ENCODE measurements at places on chromosomes 11 and 22. TPM values are rescaled to one million over a fixed set of nuclear protein-coding genes. Genes with fewer than 3 reads are reported as not detected.

GRCh38 chr22:37633089-37633624 lies 6.3 kb upstream of the SH3BP1 start:
- no peak for DNase-seq

DNA sequence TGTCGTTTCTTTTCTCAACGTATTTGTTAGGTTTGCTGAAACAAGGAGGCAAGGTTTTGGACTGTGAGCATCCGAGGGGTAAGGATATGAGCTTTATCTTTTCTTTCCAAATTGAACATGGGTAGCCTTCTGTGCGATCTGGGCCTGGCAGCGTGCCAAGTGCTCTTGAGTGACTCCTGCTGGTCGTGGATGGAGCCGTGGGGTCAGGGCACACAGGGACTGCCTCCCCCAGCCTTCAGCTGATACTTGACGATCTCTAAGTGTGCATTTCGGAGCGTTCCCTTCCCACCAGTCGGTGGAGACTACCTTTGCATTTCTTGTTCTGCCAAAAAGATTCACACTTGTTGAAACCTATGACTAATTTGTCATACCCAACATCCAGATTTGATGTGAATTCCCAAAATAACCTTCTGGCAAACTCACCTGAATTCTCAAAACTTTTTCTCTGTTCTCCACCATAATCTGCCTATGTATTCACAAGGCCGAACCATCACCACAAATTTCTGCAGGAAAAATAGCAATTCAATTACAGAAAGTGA lies 40.1 kb upstream of the CLMP start:
- peak; percentile 37 for DNase-seq

DNA sequence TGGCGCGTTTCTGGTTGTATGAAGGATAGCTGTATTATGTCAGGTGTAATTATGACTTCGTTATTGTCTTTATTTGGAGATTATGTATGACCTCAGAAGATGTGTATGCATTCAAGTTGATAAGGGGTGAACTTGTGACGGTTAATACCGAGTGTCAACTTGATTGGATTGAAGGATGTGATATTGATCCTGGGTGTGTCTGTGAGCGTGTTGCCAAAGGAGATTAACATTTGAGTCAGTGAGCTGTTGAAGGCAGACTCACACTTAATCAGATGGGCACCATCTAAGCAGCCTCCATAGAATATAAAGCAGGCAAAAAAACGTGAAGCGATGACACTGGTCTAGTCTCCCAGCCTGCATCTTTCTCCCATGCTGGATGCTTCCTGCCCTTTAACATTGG lies 15.3 kb upstream of the CD82 start:
- DNase-seq: no peak

DNA sequence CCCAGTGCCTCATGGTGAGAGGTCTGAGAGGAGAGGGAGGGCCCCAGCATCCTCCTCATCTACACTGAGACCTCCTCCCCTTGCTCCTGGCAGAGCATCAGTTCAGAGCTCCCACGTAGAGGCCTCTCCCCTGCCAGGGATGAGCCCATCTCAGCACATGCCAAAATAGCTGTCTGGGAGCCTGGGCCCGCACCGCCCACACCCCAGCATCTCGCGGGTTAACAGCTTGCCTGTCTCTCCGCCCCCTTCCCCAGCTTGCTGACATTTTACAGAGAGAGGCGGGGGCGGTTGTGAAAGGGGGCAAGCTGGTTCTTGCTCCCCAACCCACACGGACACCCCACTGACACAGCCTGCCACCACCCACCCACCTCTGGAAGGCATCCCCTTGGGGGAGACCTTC lies 6.4 kb downstream of the DGKZ start:
- DNase-seq: no peak

DNA sequence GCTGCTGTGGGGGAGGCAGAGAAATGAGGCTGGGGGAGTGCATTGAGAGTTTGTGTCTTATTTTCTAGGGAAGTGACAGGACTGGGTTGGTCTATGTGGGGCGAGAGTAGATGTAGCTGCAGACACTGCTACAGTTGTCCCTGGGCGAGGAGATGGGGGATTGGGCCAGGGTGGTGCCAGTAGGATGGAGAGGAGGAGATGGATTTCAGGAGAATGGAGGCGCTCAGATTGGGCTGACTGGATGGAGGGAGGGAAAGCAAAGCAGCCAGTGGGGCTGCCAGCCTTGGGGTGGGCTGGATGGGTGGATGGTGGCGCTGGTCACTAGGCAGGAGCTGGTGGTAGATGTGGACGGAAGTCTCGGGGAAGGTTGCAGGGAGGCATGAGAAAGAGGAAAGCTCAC lies 9.3 kb downstream of the OMP start:
- no peak for DNase-seq

USP28 gene
- total RNA-seq: 19.8 TPM

DNA sequence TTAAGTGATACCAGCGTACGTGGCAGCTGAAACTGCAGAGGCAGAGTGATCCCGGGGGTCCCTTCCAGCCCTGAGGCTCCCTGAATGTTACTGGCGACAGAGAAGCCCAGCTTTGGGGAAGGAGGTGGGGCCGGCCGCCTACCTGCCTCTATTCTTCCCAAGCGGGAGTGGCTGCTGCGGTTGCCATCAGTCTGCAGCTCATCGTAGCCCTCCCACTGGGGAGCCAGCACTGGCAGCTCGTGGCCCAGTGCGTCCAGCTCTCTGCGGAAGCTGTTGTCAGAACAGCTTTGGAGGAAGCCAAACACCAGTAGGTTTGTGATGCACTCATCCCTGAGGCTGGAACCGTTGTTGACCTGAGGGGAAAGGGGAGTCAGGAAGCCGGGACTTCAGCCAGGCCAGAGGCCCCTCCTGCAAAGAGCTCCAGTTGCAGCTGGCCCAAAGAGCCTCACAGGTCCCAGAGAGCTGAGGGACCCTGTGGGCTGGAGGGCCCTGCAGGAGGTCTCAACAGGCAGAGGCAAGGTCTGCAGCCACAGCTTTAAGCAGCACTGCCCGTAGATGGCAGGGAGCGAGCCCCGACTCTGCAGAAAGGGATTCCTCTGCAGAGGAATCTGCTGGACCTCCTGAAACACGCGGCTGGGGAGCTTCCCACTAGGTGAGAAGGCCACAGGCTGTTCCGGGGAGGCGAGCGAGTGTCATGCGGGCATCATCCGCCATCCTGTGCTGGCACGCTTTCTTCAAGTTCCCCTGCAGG lies 30.4 kb downstream of the BID start:
- DNase-seq: peak; percentile 25

DNA sequence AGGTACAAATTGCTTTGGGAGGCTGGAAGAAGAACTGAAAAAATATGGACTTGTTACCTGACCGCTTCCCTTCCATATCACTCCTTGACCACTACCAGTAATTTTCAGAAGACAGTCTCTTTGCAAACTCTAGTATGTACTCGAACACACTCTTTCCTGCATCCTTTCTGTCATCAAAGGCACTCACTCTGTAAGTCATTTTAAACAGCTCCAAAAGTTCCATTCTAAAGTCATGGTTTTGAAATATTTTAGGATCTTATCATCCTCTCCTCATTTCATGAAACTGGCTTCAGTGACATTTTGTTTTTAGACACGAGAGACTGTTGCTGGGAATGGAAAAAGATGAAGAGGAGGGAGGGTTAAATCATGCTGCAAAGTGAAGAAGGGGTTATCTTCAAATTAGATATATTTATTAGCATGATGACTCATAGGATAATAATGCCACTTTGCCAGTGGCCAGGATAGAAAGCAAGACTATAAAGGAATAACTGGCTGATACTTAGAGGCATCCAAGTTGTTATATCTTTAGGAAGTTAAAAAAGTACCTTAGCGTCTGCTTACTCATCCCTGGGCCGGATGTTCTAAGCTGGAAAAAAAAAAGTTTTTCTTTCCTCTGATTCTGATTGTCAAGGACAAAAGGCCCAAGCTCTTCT lies 549.3 kb downstream of the METTL15 start:
- DNase-seq: peak; percentile 58

IRAG1 gene
- total RNA-seq: 0.79 TPM

LIF gene
- 0.22 TPM for total RNA-seq

RAG2 gene
- not detected for total RNA-seq

GGT5 gene
- 1.8 TPM for total RNA-seq

DNA sequence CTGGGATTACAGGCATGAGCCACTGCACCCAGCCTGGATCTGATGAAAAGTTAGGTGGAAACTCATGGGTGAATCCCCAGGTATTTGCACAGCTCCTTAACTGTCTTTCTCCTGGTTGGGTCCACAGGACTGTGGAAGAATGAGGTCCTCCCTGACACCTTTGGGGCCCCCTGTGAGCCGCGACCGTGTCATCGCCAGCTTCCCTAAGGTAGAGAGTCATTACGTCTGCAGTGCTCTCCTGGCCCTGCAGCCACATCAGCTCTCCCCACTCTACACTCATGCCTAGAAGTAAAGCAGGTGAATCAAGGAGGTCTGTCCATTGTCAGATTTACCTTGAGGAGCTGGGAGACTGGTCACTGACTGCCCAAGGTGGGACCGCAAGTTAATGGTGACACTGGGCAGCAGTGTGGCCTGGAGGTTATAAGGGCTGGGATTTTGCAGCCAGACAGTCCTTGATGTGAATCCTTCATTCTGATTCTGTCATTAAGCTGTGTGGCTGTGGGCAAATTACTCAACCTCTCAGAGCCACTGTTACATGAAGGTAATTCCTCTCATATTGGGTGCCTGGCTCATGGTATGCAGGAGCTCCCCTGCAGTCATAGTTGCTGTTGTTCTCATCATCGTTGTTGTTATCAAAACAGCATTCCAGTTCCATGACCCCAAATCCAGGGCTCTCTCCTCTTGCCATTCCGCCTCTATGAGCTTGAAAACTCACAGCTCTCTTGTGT lies 1.4 kb downstream of the RAB36 start:
- DNase-seq: no peak

GPR152 gene
- total RNA-seq: not detected

DNA sequence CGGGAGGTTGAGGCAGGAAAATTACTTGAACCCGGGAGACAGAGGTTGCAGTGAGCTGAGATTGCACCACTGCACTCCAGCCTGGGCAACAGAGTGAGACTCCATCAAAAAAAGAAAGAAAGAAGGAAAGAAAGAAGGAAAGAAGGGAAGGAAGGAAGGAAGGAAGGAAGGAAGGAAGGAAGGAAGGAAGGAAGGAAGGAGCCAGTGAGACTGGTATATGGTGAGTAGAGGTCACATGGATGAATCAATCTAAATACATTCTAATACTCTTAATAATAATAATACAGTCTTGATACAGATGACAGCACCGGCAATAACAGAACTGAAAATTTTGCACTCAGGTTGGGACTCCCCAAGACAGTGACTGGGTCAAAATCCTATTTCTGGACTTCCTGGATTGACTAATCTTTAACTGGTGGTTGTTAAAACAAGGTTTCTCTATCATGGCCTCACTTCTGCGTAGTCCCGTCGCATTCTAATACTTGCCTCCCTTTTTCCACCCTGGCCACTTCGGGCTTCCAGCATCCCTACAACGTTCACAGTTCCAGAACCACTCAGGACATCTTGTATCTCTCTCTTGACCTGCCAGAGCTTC lies 53.5 kb upstream of the EIF3M start:
- DNase-seq: no peak

- DNase-seq: peak; percentile 53
Observed at GRCh38 chr22:35839841-35840301, 122.2 kb downstream of the APOL5 start.

DNA sequence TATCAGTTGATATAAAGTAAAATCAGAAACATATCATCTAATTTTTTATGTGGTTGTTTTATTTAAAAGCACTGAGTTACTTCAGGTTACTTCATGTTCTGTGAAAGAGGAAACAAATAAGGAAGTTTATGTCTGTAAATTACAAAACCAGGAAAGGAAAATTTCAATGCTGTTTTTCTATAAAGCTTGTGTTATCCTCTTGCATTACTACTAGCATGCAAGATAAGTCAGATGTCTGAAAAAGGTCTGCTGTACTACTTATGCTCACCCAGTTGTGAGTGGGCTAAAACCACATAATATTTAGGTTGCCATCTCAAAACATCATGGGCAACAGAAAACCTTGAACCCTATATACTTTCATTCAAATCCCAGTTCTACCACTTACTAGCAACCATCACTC lies 121.5 kb downstream of the ATG16L2 start:
- no peak for DNase-seq

DNA sequence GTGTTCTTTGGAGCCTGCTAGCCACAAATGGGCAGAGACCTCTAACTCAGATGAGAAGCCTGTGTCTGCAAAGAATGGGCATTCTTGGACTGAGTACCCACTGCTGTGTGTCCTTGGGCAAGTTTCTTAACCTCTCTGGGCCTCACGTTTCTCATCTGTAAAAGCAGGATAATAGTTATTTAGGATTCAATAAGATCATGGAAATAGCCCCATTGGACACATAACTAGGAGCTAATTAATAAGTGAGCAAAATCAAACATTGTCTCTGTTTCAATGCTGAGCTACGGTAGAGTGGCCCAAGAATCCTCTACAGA lies 61.2 kb upstream of the WNT7B start:
- DNase-seq: no peak

Data from lung microvascular endothelial cell (primary cell).